Anterior cingulate cortex (tissue), 58 donors: ENCODE measurements at places on chromosomes 4 and X.

DNA sequence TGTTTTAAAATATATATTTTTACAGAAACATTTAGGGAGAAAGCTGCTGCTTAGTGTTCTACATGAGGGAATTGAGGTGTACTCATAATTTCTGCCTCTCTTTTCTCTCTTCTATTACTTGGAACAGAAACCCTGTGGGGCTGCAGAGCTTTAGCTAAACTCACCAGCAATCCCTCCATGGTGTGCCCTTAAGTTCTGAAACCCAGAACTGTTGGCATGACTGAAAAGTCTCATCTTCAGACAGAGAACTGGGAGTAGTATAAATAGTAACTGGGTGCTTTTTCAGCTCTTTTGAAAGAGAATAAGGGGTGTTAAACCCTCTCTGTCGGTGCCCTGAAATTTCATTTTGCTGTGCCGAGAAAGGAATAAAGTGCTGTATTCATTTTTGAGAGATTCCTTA lies 294.9 kb upstream of the BOD1L1 start:
- no peak for DNase-seq

GRCh38 chr4:27789773-27790172 lies 929.1 kb downstream of the STIM2 start:
- DNase-seq: no peak

GRCh38 chr4:68373513-68373912 lies 23.6 kb upstream of the YTHDC1 start:
- DNase-seq: peak; percentile 90

DNA sequence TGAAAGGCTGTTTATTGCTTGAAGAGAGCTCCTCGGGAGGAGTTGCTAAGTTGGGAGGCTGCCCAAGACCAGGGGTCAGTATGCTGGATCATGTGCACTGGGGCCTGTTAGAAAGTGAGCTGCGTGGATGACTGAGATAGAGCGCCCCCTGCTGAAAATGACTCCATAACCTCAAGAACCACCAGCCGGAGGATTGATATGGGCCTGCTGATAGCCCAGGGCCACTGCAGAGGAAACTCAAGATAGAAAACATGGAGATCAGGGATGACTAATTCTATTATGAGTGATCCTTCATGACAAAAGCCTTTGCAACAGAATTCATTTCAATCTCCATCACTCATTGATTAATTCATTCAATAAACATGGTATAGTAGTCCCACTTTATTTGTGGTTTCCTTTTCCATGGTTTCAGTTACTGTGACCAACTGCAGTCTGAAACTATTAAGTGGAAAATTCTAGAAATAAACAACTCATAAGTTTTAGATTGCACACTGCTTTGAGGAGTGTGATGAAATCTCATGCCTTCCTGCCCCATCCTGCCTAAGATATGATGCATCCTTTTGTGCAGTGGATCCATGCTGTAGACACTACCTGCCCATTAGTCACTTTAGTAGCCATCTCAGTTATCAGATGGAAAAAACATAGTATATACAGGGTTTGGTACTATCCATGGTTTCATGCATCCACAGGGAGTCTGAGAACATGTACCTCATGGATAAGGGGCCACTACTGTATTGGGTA lies 126.7 kb upstream of the MBNL3 start:
- DNase-seq: peak; percentile 5

DNA sequence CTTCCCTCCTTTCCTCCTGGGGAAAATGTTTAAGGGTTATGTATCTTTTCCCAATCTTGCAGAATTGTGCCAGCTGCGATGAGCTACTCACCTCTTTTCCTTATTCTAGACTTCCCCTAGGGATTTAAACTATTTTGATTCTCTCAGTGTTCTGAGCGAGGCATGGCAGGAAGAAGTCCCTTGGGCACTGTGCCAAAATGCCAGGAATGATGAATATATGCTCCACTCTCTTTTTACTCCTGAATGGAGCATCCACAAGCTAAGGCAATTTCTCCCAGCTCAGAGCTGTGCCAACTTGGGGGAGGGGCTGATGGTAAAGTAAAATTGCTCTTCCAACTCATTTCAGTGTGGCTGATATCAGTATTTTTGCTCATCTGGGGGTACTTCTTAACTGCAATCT lies 4.0 kb upstream of the C4orf17 start:
- DNase-seq: no peak

GRCh38 chr4:124060261-124060918 lies 652.1 kb downstream of the ANKRD50 start:
- DNase-seq: no peak

DNA sequence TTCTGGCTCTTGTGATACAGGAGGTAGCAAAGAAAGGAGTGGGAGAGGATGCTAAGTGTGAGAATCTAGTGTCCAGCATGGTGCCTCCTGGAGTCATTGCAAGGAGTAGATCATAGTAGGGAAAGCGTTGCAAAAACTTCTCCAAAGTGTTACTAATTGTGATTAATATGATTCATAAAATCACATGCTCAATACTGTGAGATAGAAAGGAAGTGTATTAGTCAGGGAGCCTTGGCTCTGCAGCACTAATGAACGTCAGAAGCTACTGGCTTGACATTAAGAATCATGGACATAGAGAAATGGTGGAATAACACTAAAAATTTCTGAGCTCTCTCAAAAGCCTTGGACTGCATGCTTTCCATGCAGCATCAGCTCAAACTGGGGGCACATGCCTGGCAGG lies 299.1 kb downstream of the EVC2 start:
- no peak for DNase-seq

GRCh38 chr4:14446311-14446710 lies 556.0 kb upstream of the CPEB2 start:
- DNase-seq: no peak

DNA sequence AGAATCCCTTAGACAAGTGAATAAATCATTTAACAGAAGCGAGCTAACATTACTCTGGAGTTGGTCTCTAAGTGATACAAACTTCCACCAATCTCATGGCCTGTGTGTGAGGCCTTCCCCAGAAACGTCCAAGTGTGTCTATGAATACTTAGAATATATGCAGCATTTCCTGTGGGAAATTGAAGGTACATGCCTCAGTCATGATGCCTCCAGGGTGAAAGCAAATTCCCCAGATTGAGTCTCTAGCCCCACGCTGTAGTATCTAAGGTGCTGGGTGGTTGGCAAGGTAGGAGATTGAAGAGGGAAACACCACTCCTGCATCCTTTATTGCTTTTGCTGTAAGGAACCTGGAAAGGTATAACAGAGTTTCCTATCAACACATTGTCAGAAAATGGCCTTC lies 113.8 kb downstream of the IL13RA2 start:
- DNase-seq: no peak

GRCh38 chr4:185902654-185903053 lies 90.7 kb upstream of the SORBS2 start:
- no peak for DNase-seq

- DNase-seq: no peak
These were observed 1.7 kb upstream of the GPR50 start for GRCh38 chrX:151174581-151175282.

- DNase-seq: no peak
These were observed 106.9 kb downstream of the COL4A6 start for GRCh38 chrX:108331126-108331909.

GRCh38 chr4:184464759-184465454 lies 9.4 kb downstream of the IRF2 start:
- no peak for DNase-seq

DNA sequence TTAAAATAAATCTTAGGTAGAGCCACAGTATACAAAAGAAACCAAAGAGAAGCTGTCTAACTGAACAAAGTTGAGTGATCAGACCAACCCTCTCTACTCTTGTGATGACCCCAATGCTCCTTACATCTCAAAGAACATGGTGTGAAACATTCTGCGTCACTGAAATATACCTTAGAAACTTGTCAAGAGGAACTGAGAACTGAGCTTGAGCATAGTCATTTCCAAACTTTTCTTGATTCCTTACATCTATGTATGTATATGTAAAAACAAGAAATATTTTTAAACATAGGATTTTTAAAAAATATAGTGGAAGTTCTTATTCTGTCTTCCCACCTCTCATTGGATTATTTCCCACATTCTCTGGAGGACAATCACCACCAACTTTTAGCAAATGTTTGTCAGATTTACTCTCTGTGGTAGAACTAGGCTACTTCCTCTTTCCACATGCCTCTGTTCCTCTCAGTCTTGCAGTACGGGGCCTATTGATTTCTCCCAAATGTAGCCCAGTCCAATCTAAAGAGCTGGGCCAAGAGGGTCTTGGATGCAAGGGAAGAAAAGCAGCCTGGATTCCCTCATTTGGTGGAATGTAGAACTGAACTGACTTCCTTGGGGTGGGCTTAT lies 98.2 kb upstream of the HHIP start:
- DNase-seq: no peak

DNA sequence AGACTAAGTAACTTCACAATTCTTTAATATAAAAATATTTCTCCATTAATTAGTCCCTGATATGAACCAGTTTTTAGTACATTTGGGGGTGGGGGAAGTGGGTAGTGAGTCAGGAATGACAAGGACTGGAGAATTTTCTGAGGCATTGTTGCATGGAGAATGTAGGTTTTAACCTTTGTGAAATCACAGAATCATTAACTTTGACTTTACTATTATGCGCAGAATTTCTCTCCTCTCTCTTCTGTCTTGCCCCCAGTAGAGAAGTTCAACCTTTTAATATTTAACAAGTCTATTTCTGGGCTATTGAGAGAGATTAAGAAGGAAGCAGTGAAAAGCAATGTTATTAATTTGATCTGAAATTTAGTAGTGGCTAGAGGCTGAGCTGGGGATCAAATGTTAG lies 597.0 kb downstream of the PCDH18 start:
- DNase-seq: no peak

DNA sequence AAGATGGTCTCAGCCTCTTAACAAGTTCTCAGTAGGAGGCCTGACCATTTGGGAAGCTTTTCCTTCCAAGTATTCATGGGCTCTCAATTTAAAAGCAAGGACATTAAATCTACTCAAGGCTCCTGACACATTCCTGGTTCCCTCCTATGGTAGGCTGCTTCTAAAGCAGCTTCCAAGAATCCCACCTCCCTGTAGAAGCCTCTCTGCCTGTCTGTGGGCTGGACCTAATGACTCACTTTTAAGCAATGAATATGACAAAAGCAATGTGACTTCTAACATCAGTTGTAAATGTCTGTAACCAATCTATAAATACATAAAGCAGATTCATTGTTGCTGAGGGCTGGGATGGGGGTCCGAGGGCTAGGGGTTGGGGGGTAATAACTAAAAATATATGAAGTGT lies 99.5 kb upstream of the FAM9B start:
- DNase-seq: no peak

- DNase-seq: no peak
These were observed 113.2 kb downstream of the IL1RAPL2 start for GRCh38 chrX:104679175-104679574.

GRCh38 chr4:569958-570667 lies 6.0 kb downstream of the TMEM271 start:
- no peak for DNase-seq

- DNase-seq: no peak
These were observed 63.3 kb downstream of the KLHL4 start for GRCh38 chrX:87580862-87581261.

DNA sequence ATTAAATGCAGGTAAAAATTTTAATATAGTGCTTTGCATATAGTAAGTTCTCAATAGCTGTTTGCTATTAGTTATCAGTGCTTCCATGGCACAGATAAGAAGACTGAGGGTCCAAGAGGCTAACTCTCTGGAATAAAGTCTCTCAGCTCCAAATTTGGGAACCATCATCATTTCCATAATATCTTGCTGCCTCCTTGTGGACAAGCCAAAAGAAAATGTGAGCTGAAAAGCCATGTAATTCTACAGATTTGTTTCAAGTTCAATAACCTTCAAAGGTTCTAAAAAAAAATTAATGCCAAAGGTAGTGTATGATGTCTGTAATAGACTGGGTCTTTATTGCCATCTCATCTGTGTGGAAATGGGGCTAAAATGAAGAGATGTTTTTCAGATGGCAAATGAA lies 136.9 kb upstream of the VCX start:
- DNase-seq: no peak

DNA sequence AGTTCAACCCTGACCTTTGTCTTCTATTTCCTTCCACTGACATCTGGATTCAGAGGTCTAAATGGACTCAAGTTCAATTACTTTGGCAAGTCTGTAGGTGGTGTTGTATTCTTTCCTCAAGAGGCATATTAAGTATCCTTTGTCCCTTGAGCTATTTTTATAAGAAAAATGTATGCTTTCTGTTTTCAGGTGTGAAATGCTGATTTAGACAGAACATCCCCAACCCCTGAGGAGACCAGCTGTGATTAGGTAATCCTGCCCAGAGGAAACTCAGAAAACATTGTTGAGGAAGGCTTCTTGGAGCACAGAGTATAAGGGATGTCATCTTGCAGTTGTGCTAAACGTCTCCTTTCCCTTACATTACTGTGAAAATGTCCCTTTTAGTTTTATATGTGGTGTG lies 46.6 kb upstream of the EGFL6 start:
- DNase-seq: no peak

DNA sequence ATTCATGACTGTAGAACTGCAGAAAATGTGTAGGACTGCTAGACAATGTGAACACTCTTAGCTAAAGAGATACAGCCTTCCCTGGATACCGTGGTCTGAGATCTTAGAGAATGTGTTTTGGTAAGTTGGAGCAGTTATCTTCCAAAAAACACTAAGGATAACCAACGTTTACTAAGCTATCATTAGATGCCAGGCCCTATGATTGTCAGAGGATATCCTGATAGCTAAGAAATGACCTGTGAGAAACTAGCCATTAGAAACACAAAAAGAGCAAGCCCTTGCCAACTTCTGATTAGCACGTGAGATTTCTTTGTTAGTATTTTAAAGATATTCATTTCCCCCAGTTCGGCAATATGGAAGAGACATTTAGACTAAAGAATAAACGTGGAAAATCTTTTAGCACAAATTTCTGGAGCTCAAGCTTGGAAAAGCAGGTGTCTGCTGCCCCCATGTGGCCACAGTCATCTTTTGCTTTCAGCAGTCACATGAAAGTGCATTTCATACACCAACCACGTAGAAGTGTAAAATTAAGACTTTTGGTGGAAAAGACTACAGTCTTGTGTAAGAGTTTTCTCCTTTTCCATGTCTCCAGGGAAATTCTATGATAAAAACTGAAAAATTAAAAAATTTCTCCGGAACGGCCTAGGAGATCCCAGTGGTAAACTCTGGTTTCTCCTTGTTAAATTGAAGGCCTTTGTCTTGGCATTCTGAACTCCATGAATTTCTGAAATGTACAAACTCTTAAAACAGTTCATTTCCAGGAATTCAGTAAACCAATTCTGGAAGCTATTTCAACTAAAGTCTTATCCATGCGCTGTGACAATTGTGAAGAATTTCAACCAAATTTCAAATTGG lies 136.4 kb downstream of the ZNF674 start:
- peak; percentile 1 for DNase-seq
